ENCODE measurements at places on chromosomes 5 and 9. TPM values are rescaled to one million over a fixed set of nuclear protein-coding genes. Genes with fewer than 3 reads are reported as not detected.

DNA sequence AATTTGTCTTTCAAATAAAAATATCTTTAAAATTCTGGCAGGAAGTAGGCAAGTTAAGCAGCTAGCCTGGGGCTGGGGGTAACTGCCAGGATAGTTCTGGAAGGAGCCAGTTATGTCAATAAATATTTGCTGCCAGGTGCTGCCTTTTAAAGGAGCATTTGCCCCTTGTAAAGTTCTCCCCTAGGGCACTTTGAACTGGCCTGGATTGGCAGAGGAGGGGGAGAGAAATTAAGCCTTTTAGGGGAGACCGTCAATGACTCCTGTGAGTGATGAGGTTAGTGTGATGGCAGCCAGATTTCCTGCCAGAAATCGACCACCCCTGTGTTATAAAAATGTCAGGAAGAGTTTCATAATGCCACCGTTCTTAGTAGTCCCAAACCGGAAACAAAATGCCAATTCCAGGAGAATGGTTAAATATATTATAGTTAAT is 89.8 kb upstream of the ELL2 start:
- DNase-seq = no peak

DNA sequence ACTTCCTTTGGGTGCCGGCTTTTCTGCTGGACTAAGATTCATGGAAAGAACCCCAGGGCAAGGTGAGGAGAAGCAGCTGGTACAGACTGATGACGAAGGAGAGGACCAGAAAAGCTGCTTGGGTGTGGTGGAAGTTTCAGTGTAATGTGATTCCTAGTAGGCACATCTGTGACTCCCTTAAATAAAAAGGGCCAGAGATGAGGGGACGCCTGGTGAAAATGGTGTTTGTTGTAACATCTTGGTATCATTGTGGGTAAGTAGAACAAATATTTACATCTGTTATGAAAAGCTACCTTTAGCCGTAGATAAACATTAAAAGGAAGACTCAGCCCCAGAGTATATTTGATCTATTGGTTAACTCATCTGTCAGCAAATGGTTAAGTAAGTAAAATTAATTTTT is 33.8 kb downstream of the OTULINL start:
- no peak for DNase-seq

DNA sequence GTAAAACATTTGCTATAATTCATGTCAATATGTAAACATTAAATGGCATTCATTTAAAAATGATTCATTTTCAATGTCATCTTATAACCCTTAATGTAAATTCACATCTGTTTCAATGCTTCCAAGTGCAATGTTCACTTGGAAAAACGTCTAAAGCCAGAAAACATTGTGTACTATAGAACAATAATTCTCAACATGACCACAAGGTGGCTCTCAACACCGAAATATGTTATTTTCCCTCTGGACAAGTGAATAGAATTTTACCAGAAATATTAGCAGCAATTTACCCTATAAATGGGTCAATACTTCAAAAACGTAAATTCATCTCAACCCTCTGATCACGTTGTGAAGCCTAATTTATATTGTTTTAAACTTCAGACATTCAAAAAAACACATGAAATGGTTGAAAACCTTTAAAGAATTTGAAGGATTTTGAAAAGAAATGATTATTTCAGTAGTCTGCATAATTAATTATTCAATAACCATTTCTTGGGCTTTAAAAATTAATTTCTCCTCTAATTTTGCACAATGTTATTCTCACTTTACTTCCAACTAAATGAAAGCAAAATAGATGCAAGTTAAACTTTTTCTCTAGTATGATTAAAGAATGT is 11.0 kb downstream of the CDH10 start:
- DNase-seq = no peak

- DNase-seq = no peak
Measured at GRCh38 chr9:96495341-96495740, 45.4 kb downstream of the HABP4 start.

GRCh38 chr5:35694481-35694880 is 76.8 kb downstream of the SPEF2 start:
- DNase-seq = no peak

GRCh38 chr5:126433701-126434100 is 10.5 kb downstream of the GRAMD2B start:
- no peak for DNase-seq

DNA sequence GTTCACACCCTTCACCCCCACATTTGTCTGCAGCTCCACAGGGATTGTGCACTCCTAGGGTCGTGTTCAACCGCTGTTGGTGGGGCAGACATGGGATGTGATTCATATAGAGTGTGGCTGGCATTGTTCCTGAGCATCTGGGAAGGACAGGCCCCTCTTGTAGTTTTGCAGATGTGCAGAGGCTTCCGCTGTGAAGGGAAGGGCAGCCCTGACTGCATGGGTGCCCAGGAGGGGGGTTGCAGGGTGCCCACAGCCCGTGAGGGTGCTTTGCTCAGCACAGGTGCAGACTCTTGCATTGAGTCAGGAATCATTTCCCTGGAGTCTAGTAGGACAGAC is 30.2 kb upstream of the PITX1 start:
- DNase-seq = no peak

DNA sequence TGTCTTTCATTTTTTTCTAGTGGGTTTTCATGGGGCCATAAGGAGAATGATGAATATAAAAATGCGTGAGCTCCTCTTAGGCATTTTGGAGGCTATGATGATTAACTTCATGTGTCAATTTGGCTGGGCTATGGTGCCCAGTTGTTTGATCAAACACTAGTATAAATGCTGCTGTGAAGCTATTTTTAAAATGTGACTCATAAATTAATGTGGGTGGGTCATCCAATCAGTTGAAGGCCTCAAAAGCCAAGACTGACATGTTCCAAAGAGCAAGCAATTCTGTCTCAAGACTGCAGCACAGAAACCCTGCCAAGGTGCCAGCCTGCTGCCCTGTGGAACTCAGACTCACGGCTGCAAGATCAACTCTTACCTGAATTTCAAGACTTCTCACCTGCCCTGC is 24.4 kb upstream of the ICE1 start:
- DNase-seq = no peak

GRCh38 chr9:124277420-124277819 is 19.7 kb downstream of the NEK6 start:
- DNase-seq = no peak

GRCh38 chr5:139806726-139807646 is 11.4 kb downstream of the PSD2 start:
- DNase-seq = no peak

GRCh38 chr5:73031839-73032238 is 76.0 kb downstream of the FCHO2 start:
- no peak for DNase-seq

DNA sequence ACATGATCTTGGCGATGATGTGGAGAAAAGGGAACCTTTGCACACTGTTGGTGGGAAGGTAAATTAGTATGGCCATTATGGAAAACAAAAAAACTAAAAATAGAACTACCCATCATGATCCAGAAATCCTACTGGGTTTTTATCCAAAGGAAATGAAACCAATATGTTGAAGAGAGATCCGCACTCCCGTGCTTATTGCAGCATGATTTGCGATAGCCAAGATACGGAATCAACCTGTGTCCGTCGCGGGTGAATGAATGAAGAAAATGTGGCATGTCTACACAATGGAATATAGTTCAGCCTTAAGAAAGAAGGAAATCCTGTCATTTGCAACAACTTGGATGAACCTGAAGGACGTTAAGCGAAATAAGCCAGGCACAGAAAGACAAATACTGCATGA is 84.5 kb downstream of the TTLL11 start:
- no peak for DNase-seq

- DNase-seq = no peak
Measured at GRCh38 chr9:19151425-19152159, 24.3 kb upstream of the PLIN2 start.

DNA sequence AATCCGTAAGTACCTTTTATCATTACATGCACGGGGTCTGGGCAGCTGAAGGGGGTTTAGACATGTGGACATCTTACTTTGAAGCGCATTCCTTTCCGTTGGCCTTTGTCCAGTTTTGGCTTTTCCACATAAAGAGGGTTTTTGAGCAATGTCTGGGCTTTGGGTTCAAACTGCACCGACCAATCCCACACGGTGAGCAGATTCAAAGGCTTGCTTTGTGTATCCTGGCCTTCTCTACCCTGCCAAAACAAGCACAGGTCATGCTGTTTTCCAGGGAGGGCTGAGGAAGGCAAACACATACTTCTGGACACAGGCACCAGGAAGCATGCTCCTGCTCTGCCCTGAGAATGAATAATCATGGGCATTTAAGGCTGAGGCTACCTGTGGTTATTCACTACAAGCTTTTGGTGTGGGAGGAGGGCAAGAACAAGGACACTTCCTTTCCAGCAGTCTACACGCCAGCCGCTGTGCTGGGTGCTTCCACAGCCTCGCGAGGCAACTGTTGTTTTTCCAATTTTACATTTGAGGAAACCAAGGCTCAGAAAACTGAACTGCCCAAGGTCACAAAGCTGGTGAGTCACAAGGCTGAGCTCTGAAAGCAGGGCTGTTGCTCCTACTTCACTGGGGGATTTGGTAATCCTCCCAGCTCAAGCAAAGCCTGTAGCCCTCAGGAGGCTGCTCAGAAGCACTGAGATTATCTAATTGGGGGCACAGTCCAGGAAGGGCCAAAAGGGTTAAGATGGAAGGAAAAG is 59.8 kb upstream of the GOLPH3 start:
- DNase-seq = no peak

DNA sequence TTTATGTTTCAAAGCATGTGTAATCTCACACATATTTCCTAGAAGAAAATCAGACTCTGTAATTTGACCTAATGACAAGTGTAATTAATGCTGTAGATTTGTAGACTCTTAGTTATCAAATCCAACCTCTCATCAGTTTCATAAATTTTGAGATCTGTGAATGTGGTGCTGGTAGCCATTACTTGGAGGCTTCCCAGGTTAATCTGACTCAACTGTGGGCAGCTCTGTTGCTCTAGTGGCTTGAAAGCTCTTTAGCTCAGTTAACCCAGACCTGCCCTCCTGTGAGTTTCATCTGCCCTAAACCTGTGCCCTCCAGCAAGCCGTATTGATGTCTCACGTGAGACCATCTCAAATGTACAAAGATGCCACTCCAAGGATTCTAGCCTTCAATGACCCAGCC is 323.4 kb downstream of the FBXL7 start:
- no peak for DNase-seq

GRCh38 chr9:114098021-114098935 is 814 bp downstream of the KIF12 start:
- no peak for DNase-seq

DNA sequence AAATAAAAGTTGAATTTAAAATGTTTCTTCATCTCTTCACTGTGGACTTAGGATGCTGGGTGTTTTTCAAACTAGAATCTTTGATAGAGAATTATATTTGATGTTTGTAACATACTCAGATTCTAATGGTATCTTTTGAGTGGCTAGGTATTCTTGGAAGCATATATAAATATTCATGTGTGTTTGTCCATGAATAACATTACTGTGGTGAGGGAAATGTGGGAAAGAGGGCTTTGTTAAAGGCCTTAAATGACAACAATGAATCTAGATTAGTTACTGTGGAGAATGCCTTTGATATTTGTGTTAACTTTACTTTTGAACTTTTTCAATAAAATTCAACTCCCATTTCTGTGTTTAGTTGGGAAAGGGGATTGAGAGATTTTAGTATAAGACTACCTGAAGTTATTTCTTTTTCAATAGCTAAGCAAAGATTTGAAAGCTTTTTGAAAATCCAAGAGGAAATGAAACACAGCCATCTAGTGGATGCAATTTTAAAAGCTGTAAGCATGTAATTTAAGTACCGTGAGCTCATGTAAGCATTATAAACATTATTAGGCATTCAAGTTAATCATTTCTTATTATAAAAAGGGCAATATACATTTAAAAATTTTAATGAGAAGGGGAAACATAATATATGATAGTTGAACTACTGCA is 69.6 kb downstream of the CCDC171 start:
- DNase-seq = no peak

DNA sequence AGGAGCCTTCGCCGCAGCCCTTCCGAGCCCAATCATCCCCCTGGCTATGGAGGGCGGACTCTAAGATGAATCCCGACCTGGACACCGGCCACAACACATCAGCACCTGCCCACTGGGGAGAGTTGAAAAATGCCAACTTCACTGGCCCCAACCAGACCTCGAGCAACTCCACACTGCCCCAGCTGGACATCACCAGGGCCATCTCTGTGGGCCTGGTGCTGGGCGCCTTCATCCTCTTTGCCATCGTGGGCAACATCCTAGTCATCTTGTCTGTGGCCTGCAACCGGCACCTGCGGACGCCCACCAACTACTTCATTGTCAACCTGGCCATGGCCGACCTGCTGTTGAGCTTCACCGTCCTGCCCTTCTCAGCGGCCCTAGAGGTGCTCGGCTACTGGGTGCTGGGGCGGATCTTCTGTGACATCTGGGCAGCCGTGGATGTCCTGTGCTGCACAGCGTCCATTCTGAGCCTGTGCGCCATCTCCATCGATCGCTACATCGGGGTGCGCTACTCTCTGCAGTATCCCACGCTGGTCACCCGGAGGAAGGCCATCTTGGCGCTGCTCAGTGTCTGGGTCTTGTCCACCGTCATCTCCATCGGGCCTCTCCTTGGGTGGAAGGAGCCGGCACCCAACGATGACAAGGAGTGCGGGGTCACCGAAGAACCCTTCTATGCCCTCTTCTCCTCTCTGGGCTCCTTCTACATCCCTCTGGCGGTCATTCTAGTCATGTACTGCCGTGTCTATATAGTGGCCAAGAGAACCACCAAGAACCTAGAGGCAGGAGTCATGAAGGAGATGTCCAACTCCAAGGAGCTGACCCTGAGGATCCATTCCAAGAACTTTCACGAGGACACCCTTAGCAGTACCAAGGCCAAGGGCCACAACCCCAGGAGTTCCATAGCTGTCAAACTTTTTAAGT is 819 bp downstream of the ADRA1B start:
- DNase-seq = no peak

GRCh38 chr5:149145138-149145537 is 3.8 kb downstream of the ABLIM3 start:
- DNase-seq = no peak

DNA sequence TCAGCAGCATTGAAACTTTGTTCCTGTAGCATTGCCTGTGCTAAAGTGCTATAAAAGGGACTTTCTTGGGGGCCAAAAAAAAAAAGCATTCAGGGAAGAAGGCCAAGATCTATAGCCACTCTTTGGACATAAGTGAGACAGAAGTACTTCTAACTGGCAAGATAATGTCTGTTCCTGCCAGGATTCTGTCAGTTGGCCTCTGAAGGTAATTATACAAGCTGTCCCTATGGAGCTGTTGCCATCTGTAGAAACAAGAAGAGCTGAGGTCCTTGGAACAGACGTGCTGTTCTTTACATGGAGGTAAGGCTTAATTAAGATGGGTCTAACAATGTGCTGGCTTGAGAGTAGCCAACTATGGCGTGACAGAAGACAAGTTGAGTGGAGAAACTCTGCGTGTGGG is 9.7 kb downstream of the KIF20A start:
- DNase-seq = no peak

GRCh38 chr9:71441266-71441665 is 319.8 kb upstream of the TRPM3 start:
- no peak for DNase-seq

FAM219A gene
- total RNA-seq = 19.2 TPM

PKD2L2 gene
- not detected for total RNA-seq

NOP16 gene
- total RNA-seq = 12.6 TPM

IFNA10 gene
- total RNA-seq = not detected

BAAT gene
- not detected for total RNA-seq

MAMDC2 gene
- total RNA-seq = 25.4 TPM

F12 gene
- total RNA-seq = not detected

PAPPA gene
- total RNA-seq = 17.4 TPM

AHRR gene
- total RNA-seq = 3.1 TPM

KCNIP1 gene
- total RNA-seq = not detected

PCDHGA9 gene
- total RNA-seq = 12.0 TPM

LCN15 gene
- not detected for total RNA-seq

ABO gene
- total RNA-seq = 0.14 TPM

TMEM174 gene
- total RNA-seq = not detected

RUFY1 gene
- 86.3 TPM for total RNA-seq

AUH gene
- total RNA-seq = 36.1 TPM

F2RL2 gene
- 13.7 TPM for total RNA-seq
